ENCODE measurements at places on chromosomes 2 and 18.
A peak's percentile ranks its signal among the peaks of the same experiment; 100 is the strongest.

- peak; percentile 90 for DNase-seq
These were observed 16.6 kb upstream of the PCBP1 start for GRCh38 chr2:70070542-70071268.

GRCh38 chr2:24454294-24454693 lies 36.8 kb upstream of the NCOA1 start:
- DNase-seq, result peak; percentile 76

- DNase-seq, result no peak
These were observed 36.4 kb upstream of the GAREM2 start for GRCh38 chr2:26136451-26136850.

- DNase-seq, result no peak
These were observed 125.6 kb upstream of the GATA6 start for GRCh38 chr18:22043837-22044236.

GRCh38 chr18:52391810-52392559 lies 52.0 kb downstream of the DCC start:
- no peak for DNase-seq

DNA sequence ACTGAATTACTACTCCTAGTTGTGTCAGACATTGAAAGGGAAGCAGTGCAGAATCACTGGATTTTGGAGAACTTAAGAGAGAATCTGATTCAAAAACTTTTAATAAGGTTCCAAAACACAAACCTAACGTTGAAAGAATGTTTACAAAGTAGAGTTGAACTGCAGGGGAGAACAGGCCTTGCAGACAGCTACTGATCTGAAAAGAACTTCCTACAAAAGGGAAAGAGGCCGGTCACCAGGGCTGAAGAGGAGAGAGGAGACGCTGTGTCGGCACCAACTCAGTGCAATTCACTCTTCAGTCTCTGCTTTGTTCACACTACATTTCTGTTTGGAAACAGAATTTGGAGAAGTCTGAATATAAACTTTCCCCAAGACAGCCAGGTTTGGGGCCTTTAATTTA lies 124.0 kb downstream of the GAREM1 start:
- peak; percentile 52 for DNase-seq

- DNase-seq, result peak; percentile 68
These were observed 214.6 kb downstream of the TRIB2 start for GRCh38 chr2:12931186-12931844.

GRCh38 chr2:151251012-151251411 lies 10.7 kb downstream of the RBM43 start:
- DNase-seq, result no peak

All from eye (tissue), 1 donor.